ENCODE measurements at places on chromosomes 11 and 22. TPM values are rescaled to one million over a fixed set of nuclear protein-coding genes. Genes with fewer than 3 reads are reported as not detected.

GRCh38 chr11:75902631-75903030 lies 87.6 kb downstream of the UVRAG start:
- DNase-seq: no peak
- no peaks in the 10 kb centered on the region for H3K27me3 ChIP-seq
- no peaks in the 10 kb centered on the region for H3K4me1 ChIP-seq
- no peak overlapping the region for H3K4me3 ChIP-seq
- no peak overlapping the region for H3K27ac ChIP-seq

CLTCL1 gene
- 0.88 TPM for total RNA-seq

BTG4 gene
- total RNA-seq: not detected

TMEM132A gene
- total RNA-seq: 0.73 TPM

BTBD10 gene
- total RNA-seq: 27.3 TPM

CELSR1 gene
- total RNA-seq: 0.15 TPM

DNA sequence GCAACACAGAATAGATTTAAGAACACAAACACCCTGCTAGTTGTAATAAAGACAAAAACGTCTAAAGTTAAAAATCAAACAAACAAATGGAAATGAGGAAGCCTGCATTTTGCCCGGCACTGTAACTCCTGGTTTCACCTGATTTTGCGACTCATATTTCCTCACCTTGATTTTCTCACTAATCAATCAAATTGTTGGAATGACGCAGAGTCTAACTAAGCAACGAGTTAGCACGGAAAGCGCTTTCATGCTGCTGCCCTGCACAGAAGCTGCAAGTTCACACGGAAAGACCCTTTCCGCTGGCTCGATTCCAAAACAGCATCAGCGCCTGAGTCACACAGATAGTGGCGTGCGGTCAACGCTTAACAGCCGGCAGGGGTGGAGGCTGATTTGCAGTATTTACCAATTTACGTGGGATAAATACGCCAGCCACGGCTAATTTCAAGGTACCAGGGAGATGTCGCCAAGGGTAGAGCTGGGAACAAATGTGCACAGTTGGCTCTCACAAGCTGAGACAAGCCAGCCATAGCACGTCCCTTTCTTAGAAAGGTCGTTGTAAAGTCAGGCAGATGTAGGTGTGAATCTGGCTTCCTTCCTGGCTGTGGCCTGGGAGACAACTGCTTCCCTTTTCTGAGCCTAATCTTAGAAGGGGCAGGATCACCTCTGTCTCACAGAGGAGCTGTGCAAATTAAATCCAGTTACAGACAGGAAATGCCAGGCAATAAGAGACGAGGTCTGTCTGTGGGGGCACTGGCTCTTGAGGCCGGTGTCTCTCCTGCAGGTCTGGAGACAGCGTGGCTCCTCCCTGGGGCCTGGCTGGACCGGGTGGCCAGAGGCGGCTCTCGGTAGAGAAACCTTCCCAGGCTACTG lies 76.9 kb upstream of the TTLL12 start:
- DNase-seq: peak; percentile 95
- H3K4me3 ChIP-seq: peak overlapping the region; percentile 44
- H3K27me3 ChIP-seq: no peaks in the 10 kb centered on the region
- H3K27ac ChIP-seq: peak overlapping the region; percentile 68

DNA sequence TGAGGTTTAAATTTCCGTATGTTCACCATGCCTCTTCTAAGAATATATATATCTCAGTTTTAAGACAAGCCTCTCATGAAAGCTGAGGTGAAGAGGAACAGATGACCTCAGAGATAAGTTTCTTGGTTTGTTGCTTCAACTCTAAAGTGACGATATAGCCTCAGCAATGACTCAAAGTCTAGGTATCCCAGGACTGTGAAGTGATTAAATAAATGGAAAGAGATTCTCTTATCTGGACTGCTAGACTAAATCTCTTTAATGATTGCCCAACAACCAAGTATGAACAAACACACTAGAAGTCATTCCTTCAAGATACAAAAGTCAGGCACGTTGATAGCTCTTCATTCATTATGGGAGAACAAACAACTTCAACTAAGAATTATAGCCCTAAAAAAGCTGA lies 15.3 kb downstream of the CADM1 start:
- no peaks in the 10 kb centered on the region for H3K36me3 ChIP-seq
- no peak for DNase-seq
- no peak overlapping the region for H3K4me3 ChIP-seq
- H3K4me1 ChIP-seq: no peaks in the 10 kb centered on the region
- H3K27me3 ChIP-seq: no peaks in the 10 kb centered on the region

GRCh38 chr11:33273656-33274055 lies 16.5 kb downstream of the HIPK3 start:
- no peak overlapping the region for H3K27ac ChIP-seq
- no peak overlapping the region for H3K4me3 ChIP-seq
- H3K27me3 ChIP-seq: no peaks in the 10 kb centered on the region
- H3K36me3 ChIP-seq: no peaks in the 10 kb centered on the region

- no peaks in the 10 kb centered on the region for H3K36me3 ChIP-seq
- H3K4me3 ChIP-seq: no peak overlapping the region
- DNase-seq: peak; percentile 12
- H3K27ac ChIP-seq: no peak overlapping the region
- H3K27me3 ChIP-seq: no peaks in the 10 kb centered on the region
Measured at GRCh38 chr11:41307296-41308080, 152.0 kb downstream of the LRRC4C start.

Measured in CD8-positive, alpha-beta memory T cell (primary cell).